ENCODE measurements at places on chromosomes 11 and 22.

GRCh38 chr11:119488256-119488995 lies 65.5 kb upstream of the THY1 start:
- DNase-seq, result no peak

DNA sequence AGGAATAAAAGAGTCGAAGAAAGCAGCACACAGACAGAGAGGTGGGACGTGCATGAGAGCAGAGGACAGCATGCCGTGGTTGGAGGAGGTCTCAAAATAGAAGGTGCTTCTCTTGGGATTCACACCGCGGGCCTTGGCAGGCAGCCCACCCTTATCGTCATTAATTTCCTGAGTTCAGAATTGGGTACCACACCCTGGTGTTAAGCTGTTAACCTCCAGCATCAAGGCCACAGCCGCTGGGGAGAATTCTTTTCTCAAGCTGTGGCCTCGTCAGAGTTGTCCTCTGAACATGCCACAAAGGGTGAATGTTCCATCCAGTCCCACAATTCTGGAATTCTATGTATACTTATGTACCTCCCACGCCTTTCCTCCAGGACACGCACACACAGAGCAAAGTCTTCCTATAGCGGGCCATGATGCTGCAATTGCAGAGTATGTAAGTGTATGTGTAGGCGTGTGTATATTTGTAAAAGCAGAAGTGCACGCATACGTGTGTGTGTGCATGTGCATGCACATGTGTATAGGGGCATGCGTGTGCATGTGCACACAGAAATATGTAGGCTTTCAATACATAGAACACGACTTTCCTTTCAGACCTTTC lies 39.0 kb downstream of the ADAMTS8 start:
- DNase-seq, result no peak

DNA sequence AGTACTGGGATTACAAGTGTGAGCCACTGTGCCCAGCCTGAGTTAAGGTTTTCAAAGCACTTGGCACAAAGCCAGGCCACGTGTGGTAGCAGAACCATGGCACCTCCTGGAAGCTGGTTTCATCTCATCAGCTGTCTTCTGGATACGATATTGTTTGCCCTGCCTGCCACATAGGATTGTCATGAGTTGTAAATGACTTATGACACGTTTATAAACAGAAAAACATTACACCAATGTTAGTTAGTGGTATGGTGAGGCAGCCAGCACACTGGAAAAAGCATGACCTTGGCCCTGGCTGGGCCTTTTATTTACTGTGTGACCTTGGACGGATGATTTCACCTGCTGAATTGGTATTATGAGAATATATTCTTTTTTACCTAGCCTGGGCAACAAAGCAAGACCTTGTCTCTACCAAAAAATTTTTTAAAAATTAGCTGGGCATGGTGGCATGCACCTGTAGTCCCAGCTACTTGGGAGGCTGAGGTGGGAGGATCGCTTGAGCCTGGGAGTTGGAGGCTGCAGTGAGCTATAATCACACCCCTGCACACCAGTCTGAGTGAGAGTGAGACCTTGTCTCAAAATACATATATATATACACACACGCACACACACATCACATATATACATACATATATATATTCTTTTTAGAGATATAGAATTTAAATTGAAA lies 24.0 kb upstream of the MYH9 start:
- DNase-seq, result no peak

GRCh38 chr22:40610329-40610850 lies 26.1 kb downstream of the MRTFA start:
- DNase-seq, result no peak

- no peak for DNase-seq
Observed at GRCh38 chr11:67273260-67273990, 7.2 kb downstream of the GRK2 start.

DNA sequence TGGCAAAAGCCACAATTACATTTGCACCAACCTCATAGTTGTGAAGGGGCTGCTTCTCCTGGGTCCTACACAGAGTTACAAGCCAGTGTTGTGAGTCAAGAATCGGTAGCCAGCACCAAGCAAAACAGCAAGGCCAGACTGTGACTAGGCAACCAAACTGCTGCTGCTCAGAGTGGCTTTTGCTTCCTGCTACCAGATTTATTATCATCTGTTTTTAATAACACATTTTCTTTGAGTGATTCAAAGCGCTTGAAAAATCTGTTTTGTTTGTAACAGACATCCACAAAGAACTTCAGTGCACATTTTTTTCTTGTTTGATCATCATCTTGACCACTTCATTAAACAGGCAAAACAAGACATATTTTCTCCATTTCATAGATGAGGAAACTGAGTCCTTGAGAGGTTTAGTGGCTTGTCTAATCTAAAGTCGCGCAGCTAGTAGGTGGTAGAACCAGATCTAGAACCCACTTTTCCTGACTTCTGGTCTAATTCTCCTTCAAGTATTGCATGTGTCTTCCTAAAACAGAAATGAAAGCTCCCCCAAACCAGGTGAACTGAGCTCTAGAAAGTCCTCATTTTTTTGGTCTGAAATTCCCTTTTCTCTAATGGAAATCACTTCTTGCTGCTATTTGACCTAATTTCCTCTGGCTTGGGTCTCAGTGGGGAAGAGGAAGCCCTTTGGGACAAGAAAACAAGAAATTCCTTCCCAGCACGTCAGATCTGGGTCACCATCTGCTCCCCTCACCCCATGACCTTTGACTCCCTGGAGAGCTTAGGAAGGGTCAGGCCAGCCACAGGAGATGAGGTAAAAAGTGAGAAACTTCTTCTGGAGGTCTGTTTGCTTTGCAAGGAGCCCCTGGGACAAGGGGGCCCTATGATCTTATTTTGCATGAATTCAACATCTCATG lies 39.9 kb downstream of the CWC15 start:
- DNase-seq, result no peak

DNA sequence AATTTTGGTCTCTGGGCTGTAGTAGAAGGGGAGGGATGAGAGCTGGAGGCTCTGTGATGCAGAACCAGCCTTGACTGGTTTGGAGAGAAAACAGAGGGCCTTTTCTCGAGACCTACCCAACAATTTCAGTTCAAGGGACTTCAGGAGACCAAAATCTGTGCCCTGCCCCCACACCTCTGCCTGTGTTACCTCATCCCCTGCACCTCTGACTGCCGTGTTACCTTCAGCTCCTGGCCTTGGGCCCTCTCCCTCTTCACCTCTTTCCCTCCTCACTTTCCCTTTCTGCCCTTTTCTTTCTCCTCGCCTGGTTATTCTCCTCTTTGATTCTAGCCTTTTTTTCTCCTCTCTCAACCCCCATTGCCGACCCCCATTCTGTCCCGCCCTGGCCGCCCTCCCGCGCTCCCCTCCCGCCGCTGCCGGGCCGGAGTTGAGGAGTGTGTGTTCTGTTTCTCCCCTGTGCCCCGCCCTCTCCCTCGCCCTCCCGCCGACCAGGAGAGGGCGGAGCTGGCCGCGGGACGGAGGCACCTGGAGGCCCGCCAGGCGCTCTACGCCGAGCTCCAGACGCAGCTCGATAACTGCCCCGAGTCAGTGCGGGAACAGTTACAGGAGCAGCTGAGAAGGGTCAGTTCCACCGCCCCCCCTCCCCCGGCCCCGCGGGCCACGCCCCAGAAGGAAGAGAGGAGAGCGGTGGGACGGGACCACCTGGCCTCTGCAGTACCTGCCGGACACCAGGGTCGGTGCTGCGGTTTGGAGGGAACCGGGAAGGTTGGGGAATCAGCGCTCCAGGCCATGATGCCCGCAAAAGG lies 27.2 kb downstream of the PHLDB1 start:
- no peak for DNase-seq

DNA sequence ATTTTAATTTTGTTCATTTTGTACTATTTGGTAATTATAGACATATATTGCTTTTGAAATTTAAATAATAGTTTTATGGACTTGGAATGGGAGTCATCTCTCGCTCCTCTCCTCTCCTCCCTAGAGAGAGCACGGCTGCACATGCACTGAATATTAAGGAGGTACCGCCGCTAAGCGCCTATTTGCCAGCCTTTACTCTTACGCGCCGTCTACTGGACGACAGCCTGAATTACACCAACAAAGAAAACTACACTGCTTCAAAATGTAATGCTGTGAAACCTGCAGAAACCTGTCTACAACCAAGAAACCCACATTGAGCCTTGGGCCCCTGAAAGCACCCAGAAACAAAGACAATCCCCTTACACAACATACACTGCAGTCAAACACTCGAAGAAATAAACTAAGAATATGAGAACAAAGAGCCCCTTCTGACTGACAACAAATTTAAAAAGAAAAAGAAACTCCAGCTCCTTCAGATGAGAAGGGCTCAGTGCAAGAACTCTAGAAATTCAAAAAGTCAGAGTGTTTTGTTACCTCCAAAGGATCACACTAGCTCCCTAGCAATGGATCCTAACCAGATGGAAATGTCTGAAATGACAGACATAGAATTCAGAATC lies 737.2 kb downstream of the LRRC4C start:
- DNase-seq, result no peak

DNA sequence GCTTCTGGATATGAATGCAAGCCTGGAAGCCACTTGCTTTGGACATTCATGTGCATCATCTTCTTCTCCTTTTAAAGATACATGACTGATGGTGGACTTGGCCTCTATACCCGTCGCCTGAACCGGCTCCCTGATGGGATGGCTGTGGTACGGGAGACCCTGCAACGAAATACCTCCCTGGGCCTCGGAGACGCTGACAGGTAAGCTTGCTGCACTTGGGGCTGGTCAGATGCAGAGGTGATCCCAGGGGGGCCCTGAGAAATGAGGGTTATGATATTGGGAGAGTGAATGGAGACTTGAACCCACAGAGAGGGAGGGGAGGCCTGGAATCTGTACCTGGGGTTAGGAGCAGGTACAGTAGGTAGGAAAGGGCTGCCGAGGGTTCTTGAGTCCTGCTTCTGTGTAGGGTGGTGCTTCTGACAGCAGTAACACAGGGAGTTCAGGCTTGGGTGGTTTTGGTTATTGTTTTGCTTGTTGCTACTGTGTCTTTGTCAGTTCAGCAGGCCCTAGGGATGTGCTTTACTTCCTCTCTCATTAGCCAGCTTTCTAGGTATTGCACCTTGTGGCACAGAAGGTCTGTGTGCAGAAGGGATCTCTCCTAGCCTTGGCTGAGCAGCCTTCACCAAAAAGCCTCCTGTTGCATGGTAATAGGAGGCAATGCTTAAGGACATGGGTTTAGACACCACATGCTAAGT lies 176.1 kb downstream of the DBX1 start:
- no peak for DNase-seq

DNA sequence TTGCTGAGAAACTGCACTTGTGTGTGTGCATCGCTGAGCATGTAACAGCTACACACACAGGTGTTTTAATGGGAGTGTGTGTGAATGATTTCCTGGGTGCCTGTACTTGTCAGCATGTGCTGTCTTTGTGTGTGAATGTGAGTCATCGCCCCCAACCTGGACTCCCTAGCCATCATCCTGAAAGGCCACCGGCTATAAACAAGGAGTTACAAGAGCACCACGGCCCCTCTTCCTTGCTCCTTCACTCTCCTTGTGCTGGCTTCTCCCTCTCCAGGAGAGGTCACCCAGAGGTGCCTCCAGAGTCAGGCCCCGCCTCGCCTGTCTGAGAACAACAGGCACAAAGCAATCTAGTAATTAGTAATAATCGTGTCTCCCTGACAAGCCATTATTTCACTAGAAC lies 419.2 kb downstream of the BUD13 start:
- DNase-seq, result no peak

- no peak for DNase-seq
Observed at GRCh38 chr11:13286279-13286821, 8.8 kb downstream of the BMAL1 start.

DNA sequence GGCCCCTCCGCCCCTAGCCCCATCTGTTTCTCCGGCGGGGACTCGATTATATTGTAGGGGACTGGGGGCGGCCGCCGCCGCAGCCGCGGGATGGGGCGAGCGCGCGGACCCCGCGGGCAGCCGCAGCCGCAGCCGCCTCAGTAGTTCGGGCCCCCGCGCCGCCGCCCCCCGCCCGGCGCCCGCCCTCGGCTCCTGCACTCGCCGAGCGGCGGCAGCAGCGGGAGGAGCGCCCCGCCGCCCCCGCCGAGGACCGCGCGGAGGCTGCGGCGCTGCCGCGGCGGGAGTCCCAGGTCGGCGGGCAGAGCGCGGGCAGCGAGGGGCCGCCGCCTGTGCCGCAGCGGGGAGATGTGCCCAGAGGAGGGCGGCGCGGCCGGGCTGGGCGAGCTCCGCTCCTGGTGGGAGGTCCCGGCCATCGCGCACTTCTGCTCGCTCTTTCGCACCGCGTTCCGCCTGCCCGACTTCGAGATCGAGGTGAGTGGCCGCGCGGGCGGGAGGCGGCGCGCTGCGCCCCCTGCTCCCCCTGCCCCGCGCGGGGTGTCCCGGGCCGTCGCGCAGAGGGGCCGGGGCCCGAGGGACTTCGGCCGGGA lies at the start of gene CECR2:
TSS of gene CECR2 (plus strand) at position 22 of the 587 bp plus-strand sequence. CDS start at position 346, 324 bp downstream.
- DNase-seq, result no peak

GRCh38 chr11:46383404-46383758 lies 1.9 kb downstream of the MDK start:
- no peak for DNase-seq

- DNase-seq, result no peak
Observed at GRCh38 chr11:69889400-69890318, 70.4 kb upstream of the FGF3 start.

- DNase-seq, result no peak
Observed at GRCh38 chr11:61536676-61537270, 28.2 kb downstream of the LRRC10B start.

GRCh38 chr22:46969491-46969890 lies 207.0 kb downstream of the TBC1D22A start:
- DNase-seq, result no peak

- no peak for DNase-seq
Observed at GRCh38 chr11:70709596-70709995, 311.3 kb downstream of the CTTN start.

All from stimulated activated CD4-positive, alpha-beta T cell treated with anti-CD3 and anti-CD28 coated beads, Interleukin-15, amount 100 ng/mL, for 1 hour (primary cell).